SIG-M5 (cell line): ENCODE measurements at places on chromosomes 6 and 20.

DNA sequence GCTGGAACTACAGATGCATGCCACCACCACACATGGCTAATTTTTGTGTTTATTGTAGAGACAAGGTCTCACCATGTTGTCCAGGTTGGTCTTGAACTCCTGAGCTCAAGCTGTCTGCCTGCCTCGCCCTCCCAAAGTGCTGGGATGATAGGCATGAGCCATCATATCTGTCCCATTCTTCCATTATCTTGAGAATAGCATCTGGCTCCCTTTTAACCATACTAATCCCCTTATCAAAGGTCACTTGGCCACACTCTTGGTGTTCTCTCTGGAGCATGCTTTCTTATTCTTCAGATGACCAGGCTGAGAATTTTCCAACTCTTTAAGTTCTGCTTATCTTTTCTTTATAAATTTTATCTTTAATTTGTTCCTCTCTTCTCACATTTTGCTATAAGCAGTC lies 15.9 kb upstream of the TRERF1 start:
- DNase-seq, result no peak

- DNase-seq, result no peak
Measured at GRCh38 chr6:34695729-34696188, 808 bp downstream of the ILRUN start.

GRCh38 chr20:44137266-44137801 lies 49.7 kb downstream of the JPH2 start:
- no peak for DNase-seq

DNA sequence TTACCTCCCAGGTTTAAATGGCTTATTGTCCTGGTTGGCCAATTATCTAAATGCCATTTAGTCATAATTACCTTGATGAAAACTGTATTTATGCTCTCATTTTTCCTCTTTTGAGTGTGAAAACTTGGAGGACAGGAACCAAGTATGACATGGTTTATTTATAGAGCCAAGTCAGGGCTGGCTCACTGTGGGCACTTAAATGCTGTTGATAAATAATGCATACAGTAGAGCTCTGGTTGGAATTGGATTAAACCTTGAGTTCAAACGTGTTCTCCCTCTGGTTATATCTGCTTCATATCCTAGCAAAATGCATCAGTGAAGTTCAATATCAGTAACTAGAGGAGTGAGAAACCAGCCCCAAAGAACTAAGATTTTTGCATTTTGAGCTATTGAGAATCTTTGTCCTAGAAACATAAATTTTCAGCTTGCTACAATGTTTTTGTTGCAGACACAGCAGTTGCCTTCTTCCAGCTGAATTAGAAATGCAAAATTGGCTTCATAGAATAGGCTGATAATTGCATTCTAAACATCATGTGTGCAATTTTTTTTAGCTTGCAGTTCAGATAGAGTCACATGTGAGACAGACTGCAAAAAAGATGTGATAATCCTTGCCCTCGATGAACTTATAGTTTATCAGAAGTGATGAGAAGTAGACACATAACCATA lies 255.8 kb downstream of the BTBD3 start:
- DNase-seq, result no peak

GRCh38 chr6:129662406-129662766 lies 47.6 kb downstream of the ARHGAP18 start:
- no peak for DNase-seq

- DNase-seq, result no peak
Measured at GRCh38 chr6:116766506-116767176, 1.1 kb upstream of the FAM162B start.

- no peak for DNase-seq
Measured at GRCh38 chr6:121666814-121667213, 231.4 kb downstream of the GJA1 start.

DNA sequence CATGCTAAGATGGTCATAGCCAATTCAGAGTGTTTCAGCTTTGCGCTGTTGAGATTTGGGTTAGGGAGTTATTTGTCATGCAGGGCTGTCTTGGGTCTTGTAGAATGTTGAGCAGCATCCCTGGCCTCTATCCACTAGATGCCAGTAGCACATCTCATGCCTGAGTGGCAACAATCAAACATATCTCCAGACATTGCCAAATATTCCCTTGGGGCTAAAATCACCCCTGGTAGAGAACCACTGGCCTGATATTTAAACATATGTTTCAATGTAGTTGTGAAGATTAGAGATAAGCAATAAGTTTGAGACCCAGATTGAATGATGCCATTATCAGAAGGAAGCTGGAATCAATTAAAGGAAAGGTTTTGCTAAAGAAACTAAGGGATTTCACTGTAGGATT lies 463.3 kb downstream of the DOK5 start:
- no peak for DNase-seq

- DNase-seq, result no peak
Measured at GRCh38 chr6:52642368-52642767, 28.5 kb upstream of the TMEM14A start.

GRCh38 chr20:2986466-2986865 lies 57.0 kb upstream of the GNRH2 start:
- DNase-seq, result peak; percentile 14

DNA sequence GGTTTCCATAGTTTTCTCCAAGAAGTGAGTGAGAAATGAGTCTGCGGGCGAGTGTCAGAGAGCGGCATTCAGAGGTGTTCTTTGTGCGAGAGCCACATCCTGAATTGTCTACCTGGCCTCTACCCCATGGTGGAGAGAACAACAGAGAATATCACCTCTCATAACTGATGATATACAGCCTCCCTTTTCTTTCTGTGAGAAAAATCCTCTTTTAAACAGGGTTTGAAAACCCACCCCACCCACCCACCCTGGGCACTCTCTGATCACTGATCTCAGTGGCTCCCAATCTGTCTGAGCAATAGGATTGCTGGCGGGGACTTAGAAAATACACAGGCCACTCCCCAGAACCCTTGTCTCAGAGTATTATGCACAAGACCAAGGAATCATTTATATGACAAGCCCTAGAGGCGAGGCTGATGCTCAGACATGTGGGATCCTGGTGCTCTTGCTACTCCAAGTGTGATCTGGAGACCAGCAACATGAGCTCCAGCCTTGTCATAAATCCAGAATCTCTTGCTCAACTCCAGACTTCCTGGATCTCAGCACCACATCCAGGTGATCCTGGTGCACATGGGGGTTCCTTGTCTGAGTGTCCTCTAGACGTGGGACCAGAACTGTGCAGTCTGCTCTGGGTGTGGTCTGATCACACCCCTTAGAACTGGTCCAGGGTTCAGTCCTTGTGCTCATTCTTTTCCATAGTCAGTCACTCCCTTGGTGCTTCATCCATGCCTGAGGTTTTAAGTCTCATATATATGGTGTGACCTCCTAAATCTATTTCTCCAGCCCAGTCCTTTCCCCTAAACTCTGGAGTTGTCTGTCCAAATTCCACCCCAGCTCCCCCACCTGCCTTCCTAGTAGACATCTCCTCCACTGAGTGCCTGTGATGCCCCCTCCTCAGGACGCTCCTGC lies 5.3 kb downstream of the HLA-B start:
- DNase-seq, result no peak

DNA sequence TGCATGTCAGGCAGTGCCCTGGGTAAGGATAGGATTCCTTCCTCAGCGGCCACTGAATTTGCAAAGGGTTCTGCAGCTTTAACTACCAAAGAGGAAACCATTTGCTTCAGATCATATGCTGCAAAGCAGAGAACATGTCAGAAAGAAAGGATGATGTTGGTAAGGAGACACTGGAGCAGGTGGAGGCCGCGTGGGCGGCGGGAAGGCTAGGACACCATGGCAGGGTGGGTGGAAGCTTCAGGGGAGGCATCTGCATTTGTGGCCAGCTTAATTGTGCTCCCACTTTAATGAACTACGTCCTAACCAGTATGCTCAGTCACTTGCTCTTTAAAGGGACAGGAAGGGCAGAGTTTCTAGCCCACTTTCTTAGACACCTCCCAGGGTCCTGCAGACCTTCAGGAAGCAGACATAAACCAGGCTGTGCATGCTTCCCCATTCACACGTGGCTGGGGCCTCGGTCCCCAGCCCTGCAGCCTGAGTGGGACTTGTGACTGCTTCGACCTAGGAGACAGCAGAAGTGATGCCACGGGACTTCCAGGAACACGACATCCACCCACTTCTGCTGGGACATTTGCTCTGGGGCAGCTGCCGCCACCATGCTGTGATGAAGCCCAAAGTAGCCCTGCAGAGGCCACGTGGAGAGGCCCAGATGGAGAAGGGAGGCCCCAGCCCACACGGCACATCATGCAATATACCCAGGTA lies 76.1 kb downstream of the GINS1 start:
- DNase-seq, result no peak

DNA sequence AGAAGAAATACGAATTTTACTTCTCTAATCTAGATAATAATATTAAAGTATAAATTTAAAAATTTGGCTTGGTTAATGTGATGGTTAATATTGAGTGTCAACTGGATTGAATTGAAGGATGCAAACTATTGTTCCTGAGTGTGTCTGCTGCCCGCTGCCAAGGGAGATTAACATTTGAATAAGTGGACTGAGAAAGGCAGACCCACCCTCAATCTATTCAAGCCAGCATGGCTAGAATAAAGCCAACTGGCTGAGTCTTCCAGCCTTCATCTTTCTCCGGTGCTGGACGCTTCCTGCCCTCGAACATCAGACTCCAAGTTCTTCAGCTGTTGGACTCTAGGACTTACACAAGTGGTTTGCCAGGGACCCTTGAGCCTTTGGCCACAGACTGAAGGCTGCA lies 152.7 kb downstream of the TBXT start:
- no peak for DNase-seq

DNA sequence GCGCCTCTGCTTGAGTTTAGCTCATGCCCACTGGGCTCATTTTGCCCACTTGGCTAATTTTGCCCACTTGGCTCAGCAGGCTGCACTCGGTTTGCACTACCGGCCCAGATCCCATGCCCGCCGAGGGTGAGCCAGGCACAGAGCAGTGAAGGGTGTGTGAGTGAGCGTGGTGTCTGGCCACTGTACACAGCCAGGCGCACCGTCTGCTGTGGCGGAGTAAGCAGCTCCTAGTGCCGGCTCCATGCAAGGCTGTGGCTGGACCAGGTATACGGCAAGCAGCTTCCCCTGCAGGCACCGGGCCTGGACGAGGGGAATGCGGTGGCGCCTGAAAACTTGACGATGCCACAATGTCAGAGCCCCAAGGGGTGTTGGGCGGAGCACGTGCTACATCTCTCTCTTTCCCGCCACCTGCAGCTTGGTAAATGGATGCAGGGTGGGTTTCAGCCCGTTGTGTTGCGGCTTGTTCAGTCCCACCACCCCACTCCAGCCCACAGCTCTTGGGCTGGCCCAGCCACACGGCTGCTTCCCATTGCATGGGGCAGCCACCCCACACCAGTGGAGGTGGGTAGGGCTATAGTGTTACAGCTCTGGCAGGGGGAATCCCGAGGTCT lies 9.9 kb downstream of the OR2B6 start:
- DNase-seq, result no peak

DNA sequence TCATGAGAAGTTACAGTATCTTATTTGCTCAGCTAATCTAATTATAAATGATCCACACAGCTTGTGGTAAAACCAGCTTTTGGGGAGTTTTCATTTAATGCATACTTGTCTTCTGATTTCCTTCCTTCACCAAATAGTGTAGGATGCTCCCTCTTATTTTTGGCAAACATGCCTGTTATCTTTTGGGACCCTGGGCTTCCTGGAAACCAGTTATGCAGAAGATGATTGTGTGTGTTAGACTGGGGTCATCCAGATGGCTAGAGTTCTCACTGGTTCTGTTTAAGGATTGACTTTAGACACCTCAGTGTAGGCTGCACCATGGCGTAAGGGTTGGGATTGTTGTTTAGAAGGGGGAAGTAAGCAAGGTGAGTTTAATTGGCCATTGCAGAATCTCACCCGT lies 61.3 kb downstream of the PTPN1 start:
- no peak for DNase-seq

DNA sequence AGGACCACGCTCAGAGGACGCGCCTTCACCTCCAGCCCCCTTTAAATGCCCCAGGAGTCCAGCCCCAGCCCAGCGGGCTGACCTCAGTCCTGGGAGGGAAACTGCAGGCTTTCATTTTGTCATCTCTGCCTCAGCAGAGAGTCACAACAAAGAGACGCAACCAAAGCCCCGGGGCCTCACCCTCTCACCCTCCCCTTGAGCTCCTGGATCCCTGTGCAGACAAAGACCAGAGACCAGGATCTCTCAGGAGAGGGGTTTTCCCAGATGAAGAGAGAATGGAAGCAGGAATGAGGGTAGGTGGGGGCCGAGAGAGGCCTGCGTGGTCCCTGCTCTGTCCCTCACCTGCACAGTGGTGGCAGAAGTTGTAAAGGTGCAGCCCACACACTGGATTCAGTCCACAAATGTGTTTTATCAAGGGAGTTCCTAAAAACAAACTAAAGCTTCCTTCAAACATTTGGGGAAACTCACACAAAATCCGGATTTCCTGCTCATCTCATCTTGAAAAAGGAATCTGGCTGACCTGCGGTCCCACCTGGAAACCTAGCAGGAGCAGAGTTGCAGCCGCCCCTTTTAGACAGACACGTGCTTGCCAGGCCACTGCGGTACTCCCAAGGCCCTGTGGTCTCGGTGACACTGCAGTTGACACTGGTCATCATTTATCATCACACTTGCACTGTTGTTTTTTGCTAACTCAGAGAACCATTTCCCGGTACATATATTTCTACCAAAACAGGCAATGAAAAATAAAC lies 27.1 kb downstream of the PTGIS start:
- no peak for DNase-seq

GRCh38 chr6:156281266-156281665 lies 495.9 kb upstream of the ARID1B start:
- DNase-seq, result no peak

GRCh38 chr6:110882824-110883554 lies 8.4 kb downstream of the AMD1 start:
- no peak for DNase-seq

DNA sequence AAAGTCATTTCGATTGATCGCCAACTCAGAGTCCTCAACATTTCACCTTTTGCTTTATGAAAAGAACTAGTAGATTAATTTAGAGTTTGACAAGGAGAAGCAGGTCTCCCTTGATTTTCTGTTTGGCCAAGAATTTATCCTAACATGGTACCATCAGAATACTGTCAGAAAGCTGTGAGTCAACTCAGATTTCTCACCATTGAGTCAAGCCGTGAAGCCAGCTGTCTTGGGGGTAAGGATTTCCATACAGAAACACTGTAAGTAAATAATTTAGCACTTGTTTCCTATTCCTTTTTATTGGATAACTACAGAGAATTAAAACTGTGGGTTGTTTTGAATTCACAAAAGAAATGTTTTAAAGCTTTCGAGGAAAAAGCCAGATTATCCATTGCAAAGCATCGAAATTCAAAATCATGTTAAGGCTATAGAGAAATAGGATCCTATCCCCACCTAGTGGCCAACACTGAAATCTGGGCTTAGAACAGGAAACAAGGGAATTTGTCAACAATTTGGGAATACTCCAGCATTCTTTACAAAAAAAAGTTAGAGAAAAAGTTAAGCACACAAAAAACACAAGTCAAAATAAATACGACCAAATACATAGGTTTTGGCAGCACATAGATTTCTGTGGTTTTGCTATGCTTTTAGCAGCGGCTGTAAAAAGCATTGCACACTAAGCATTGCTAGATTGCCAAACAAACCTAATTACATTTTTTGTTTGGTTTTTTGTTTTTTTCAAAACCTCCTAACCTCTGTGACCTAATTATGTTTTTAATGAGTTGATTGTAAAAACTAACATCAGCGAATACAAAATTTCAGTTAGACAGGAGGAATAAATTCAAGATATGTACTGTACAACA lies 44.2 kb downstream of the COL11A2 start:
- DNase-seq, result no peak

- no peak for DNase-seq
Measured at GRCh38 chr6:163291622-163292021, 122.9 kb upstream of the QKI start.
